ENCODE measurements at places on chromosomes 2 and 18.

DNA sequence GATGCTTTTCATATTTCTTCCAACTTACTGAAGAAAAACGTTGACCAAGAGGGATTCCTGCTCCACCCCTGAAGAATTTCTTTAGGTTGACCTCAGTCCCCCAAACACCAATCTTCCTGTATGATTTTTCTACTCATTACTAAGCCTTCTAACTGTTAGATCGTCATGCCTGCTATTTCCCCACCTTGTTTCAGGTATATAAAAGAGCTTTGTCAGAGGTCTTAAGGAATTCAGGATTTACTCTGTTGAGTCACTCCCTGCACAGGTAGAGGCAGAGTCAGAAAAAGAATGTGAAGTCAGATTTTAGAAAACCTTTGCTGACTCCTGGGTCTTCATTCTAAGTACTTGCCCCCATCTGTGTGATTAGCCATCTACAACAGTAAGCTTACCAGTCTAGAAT lies 83.8 kb upstream of the NOSTRIN start:
- DNase-seq: no peak

GRCh38 chr2:214737188-214737587 lies 72.3 kb downstream of the BARD1 start:
- DNase-seq: no peak

GRCh38 chr18:69774831-69775230 lies 172.8 kb downstream of the CD226 start:
- DNase-seq: peak; percentile 30

DNA sequence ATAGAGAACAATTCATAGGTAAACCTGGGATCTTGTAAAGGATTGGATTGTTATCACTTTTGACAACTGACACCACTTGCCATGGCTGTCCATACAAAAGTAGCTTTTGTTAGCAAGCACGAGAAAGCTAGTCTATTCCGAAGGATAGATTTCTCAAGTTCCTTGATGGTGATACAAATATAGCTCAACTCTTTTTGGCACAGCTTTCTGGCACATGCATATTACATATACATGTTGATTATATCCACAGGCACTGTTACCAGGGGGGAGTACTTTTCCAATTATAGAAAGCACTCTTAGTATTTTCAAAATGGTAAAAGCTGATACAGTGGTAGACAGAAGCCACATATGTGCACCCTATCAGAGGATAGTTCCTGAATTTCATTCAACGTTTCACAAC lies 168.9 kb downstream of the UPP2 start:
- DNase-seq: no peak

DNA sequence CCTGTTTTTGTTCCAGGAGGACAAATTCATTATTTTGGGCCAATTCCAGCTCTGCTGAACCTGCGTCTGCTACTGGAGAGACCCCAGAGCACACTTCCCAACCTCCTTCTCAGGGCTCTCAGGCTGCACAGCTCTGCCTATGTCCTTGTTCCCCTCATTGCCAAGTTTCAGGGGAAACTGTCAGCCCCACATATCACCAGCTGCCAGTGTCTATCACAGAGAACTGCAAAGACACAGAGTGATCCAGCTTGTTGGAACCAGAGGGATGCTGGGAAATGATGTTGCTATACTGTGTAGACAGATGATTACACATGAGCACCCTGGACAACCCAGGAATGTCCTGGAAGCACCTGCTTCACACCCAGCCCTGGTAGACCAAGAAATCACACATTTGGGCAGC lies 67.4 kb upstream of the TMEM247 start:
- DNase-seq: no peak

GRCh38 chr2:136714452-136714951 lies 50.8 kb upstream of the THSD7B start:
- no peak for DNase-seq

GRCh38 chr18:66966171-66966570 lies 362.3 kb upstream of the CDH19 start:
- no peak for DNase-seq

DNA sequence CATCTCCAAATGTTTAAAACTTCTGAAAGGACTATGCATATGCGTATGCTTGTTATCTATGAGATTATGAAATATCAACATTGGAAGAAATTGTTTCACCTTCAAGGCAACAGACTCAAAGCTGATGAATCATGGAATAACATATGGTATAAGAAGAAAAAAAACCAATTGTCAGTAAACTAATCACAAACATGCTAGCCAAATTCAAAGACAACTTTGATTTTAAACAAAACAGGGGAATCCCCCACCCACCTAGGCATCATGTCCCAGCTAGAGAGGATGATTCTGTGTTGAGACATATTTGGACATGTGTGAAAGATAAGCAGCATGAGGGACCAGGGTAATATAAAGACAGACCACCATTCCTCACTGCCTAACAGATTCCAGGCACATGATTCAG lies 147.7 kb downstream of the WDPCP start:
- DNase-seq: peak; percentile 36

DNA sequence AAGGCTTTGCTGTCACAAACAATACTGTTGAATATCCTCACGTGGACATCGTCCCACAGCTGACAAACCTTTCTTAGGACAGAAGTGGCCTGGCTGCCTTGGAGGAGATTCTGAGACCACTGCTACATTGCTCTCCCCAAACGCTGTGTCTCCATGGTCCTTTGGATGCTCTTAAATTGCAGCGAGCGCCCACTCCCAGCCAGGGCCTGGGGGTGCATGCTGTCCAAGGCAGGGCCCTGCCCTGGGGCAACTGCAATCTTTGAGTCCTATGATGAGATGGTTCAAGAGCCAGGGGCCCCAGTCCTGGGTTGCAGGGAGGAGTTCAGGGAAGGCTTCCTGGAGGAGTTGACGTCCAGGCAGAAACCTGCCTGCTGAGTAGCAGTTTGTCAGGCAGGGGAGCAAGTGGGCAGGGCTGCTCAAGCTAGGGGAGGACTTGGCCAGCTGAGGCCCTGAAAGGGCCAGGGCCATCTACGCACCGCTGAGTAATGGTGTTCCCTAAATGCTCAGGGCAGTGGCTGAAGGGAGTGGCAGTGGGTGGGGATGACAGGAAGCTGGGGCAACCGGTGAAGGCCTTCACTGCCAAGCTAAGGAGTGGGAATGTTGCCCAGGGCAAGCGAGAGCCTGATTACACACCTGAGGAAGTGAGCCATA lies 10.8 kb upstream of the SDC1 start:
- DNase-seq: no peak

GRCh38 chr2:239289545-239289944 lies 111.3 kb downstream of the HDAC4 start:
- DNase-seq: no peak

DNA sequence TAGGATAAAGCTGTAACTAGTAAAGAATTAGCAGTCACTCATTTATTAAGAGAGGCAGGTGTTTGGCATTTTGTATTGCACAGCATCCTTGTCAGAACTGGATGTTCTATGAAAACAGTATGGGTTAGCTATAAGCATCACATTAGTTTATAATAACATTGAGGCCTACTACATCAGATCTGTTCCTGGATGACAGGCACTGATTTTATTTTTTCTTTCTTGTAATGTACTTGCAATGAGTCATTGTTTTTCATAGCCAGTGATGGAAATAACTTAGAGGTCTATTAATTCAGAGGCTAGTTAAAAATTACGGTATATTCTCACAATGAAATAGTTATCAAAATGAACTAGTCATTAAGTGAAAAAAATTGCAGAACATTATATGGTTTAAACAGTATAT lies 13.0 kb upstream of the RMDN2 start:
- DNase-seq: peak; percentile 68

- no peak for DNase-seq
These were observed 1.3 kb upstream of the PDK1 start for GRCh38 chr2:172554352-172555271.
